OCI-M1 (cell line): ENCODE measurements at places on chromosomes 4 and X.

DNA sequence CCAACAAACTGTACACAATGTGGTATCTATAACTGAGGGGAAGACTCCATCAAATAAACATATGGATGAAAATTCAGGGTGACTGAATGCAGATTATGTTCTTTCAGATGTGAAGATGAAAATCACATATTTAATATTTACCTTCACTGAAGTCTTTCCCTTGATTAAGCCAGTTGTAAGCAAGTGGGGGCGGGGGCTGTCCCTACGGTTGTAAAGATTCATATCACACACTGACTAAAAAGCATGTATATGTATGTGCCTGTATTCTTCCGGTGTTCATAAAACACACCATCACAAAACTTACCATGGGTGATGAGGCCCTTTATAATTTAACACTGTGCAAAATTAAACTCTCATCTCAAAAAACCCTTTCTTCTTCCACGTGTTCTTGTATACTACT lies 1.3 kb downstream of the TAB3 start:
- peak; percentile 7 for DNase-seq

GRCh38 chrX:134911348-134911747 lies 79.4 kb upstream of the SMIM10 start:
- no peak for DNase-seq

DNA sequence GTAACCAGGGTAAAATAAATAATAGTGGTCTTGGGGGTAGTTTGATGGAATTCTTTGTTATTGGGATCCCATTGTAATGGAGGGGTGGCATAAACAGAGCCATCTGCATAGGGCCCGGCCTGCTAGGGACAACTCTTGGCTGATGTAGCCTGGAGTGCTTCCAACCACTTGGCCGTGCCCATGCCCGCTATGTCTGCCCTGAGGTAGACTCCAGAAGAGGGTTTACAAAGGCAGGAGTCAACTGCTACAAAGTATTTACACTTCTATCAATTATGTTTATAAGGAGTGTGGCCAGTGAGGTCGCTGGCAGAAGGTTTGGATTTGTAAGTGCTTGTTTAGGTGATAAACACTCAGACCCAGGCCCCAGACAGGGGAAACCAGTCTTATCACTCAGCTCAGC lies 8.1 kb downstream of the RASL11B start:
- no peak for DNase-seq

DNA sequence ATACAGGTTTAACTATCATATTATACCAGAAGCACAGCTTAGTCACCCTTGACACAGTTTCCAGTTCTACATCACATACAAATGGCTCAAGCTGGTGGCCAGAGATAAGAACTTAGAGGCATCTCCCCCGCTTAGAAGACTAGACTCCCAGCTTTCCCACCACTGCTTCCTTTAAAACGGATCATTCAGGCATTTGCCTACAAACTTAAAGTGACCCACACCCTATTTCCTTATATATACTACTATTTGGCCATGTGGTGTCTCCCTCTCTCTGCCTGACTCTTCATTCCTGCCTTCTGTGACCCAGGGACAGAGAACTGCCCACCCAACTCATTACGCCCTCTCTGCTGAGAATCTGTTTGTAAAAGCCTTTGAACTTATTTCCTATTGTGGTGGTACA lies 781.2 kb upstream of the DIAPH2 start:
- peak; percentile 93 for DNase-seq

GRCh38 chrX:87578978-87579377 lies 61.4 kb downstream of the KLHL4 start:
- peak; percentile 54 for DNase-seq

GRCh38 chrX:2325076-2325784 lies 175.5 kb downstream of the DHRSX start:
- DNase-seq: no peak

- DNase-seq: peak; percentile 23
Measured at GRCh38 chr4:51851090-51851936, 8.4 kb downstream of the DCUN1D4 start.

DNA sequence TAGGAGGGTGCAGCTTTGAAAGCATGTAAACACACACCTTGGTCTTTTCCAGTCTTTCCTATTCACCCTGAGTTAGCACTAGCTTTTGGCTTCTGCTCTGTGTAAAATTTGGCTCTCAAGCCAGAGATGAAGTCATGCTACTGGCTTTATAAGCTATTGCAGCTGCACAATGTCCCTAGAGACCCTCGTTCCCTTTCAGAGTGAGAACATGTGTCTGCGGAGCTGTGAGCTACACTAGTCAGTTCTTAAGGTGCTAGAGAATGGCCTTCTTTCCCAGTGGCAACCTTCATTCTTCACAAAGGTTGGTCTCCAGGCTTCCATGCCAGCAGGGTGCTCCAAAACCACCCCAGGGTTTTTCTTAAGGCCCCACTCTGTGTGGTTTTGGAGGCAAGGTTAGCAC lies 199.1 kb downstream of the SPATA18 start:
- no peak for DNase-seq

- no peak for DNase-seq
Measured at GRCh38 chr4:81460834-81461233, 10.9 kb downstream of the RASGEF1B start.

GRCh38 chrX:24646745-24647182 lies 383 bp downstream of the PCYT1B start:
- peak; percentile 62 for DNase-seq

DNA sequence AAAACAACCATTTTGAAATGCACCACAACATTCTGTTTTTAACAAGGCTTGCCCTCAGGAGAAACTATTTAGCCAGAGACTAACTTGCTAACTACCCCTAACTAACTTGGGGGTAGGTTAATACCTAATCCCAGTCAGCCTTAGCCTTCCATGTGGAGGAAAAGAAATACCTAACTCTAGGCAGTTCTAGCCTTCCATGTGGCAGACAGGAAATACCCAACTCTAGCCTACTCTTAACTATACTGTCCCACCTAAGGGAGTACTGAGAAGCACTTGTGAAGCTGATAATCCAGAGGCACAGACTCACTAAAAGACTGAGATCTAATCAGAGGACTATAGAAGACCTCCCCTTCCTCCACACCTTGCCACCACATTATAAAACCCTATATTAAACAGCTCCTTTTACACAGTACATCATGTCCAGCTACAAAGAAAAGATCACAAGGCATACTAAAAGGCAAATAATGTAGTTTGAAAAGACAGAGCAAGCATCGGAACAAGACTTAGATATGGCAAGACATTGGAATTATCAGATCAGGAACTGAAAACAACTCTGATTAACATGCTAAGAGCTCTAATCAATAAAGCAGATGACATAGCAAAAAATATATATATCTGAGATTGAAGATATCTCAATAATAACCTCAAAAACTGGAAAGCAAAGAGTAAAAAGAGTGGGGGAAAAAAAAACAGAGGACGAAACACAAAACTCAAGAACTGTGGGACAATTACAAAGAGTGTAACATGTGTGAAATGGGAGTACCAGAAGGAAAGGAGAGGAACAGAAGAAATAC lies 52.2 kb downstream of the FRYL start:
- peak; percentile 21 for DNase-seq

GRCh38 chr4:143241892-143242291 lies 57.2 kb downstream of the USP38 start:
- DNase-seq: peak; percentile 37

- peak; percentile 91 for DNase-seq
Measured at GRCh38 chrX:120021927-120022326, 55.6 kb downstream of the RHOXF2B start.

DNA sequence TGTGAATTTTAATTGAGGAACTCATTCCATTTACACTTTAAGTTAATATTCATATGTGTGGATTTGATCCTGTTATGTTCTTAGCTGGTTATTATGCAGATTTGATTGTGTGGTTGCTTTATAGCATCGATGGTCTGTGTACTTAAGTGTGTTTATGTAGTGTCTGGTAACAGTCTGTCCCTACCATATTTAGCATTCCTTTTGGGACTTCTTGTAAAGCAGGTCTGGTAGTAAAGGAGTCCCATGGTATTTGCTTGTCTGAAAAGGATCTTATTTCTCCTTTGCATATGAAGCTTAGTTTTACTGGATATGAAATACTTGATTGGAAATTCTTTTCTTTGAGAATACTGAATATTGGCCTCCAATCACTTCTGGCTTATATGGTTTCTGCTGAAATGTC lies 76.6 kb downstream of the KLF8 start:
- no peak for DNase-seq

DNA sequence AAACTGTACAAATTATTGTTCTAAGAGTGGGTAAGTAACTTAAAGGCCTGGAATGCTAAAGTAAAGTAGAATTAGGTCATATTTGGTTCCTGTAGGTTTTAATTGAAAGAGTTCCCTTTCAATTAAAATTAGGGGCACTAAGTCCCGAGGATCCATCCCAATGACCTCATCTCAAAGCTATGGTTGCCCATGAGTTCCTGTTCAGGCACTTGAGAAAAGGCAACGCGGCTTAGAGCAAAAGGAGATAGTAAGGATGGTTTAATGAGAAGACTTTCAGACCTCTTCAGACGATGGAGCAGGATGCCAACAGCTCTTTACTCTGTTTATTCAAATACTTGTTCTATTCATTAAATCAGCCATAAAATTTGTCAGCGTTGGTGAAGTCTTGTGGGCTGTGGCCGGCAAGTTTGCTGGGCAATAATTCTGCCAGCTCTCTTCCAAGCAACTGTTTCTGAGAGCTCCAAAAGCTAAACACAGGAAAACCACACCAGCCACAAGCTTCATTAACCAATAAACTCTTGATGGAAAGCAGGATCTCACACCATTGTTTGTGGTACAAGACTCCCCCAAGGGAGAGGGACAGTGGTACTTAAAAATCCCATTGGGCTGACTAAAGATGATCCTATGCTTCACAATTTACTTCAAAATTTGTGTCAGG lies 167.4 kb downstream of the COL4A6 start:
- DNase-seq: no peak

DNA sequence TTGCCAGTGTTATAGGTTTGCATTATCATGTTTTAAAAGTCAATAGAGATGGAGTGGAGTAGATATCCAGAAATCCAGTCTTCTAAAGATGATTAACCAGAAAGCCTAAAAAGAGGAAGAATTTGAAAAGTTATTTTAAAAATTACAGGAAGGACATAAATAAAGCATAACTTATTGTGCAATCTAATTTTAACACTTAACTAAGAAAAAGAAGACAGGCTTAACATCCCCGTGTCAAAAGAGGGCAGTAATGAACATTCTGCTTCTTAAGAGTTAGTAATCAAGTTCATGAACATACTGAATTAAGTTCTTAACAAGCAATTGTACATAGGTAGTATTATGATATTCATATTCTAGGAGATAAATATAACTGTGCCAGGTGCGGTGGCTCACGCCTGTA lies 39.3 kb downstream of the ELF2 start:
- peak; percentile 14 for DNase-seq

DNA sequence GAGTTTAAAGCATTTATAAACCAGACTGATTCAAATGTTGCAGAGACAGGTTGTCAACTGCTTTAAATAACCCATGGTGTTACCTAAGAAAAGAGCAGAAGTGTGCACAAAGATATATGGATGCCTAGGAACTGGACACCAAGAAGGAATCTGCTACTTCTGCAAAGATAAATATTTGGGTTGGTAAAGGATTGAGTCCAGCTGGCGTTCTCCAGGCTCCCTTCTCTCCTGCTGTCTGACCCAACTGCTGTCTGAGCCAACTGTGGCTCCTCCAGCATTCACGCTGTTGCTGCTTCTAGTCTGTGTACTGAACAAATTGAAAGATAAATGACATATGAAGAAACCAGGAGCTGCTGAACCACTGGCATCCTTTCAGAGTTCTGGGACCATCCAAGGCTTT lies 1167.8 kb upstream of the PRKX start:
- no peak for DNase-seq

DNA sequence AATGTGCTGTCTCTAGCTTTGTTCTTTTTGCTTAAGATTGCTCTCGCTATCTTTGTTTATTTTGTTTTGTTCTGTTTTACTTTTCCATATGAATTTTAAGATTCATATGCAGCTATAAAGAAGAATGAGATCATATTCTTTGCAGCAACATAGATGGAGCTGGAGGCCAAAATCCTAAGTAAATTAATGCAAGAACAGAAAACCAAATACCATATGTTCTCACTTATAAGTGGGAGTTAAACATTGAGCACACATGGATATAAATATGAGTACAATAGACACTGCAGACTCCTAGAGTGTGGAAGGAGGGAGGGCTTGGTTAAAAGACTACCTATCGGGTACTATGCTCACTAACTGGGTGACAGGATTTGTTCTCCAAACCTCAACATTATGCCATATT lies 237.8 kb downstream of the TRAM1L1 start:
- no peak for DNase-seq

- no peak for DNase-seq
Measured at GRCh38 chr4:38982361-38983095, 49.7 kb downstream of the TMEM156 start.

- peak; percentile 2 for DNase-seq
Measured at GRCh38 chrX:106999002-106999975, 723 bp downstream of the MORC4 start.

DNA sequence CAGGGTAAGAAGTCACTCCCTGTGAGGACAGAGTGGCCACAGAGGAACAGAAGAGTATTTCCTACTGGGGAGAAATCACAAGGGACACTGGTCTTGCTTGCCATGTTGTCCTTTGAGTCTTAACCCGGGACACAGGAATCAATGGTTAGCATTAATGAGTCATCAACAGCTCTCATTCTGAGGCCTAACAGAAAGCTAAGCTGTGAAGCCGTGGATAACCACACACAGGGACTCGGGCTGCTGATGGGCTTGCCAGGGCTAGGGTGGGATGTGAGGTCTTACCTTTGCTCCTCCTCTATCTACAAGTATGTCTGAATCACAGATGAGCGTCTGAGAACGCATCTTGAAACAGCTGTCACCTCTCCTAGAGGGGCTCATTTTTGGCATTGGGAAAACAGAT lies 22.2 kb downstream of the HELT start:
- no peak for DNase-seq

- no peak for DNase-seq
Measured at GRCh38 chr4:150104404-150105027, 26.3 kb downstream of the DCLK2 start.

GRCh38 chr4:126223784-126224407 lies 909.1 kb downstream of the FAT4 start:
- peak; percentile 56 for DNase-seq

DNA sequence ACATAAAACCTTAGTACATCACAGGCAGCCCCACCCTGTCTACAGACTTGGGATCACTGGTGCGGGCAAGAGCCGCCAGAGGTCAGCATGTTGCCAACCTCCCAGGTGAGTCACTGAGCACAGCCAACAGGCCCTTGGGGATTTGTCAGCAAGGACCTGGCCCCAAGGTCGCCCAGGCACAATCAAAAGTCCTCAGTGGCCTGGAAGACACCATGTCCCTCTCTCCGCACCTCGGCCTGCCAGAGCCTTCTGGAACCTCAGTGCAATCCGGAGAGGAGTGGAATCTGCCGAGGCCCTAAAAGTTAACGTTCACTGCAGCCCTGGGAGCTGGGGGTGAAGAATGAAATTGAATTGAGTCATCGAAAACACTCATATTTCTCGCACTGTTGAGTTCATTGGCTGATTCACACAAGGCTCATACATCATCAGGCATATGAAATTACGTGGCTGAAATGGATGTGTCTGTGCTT lies 74.3 kb downstream of the WFS1 start:
- no peak for DNase-seq
